ENCODE measurements at places on chromosomes 7 and 10.

DNA sequence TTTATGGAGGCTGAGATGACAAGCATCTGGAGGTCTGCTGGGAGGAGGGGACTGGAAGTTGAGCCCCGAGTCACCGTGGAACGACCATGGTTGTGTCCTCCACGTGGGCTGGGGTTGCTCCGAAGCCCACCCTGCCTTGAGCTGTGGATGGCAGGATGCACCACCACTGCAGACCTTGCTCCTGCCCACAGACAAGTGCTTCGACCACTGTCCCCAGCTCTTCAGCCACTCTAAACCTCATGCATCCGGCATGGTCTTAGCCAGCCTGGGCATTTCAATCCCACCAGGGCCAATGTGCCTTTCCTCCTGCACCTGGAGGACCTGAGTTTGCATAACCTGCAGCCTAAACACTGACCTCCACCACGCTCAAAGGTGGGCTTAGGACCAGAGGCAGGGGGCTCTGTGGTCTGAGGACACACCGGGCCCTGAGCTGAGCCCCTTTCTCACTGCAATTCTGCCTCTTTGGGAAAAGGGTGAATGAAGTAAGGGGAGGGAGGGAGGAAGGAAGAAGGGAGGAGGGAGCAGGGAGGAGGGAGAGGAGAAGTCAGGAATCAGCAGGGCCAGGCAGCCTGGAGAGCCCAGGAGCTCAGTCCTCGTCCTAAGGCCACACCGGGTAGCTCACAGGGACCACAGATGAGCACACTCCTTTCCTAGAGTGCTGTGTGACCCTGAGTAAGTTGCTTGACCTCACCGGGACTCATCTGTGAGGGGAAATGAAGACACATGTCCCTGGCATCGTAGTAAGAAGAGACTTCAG lies 44.8 kb upstream of the DNAAF5 start:
- DNase-seq, result no peak

DNA sequence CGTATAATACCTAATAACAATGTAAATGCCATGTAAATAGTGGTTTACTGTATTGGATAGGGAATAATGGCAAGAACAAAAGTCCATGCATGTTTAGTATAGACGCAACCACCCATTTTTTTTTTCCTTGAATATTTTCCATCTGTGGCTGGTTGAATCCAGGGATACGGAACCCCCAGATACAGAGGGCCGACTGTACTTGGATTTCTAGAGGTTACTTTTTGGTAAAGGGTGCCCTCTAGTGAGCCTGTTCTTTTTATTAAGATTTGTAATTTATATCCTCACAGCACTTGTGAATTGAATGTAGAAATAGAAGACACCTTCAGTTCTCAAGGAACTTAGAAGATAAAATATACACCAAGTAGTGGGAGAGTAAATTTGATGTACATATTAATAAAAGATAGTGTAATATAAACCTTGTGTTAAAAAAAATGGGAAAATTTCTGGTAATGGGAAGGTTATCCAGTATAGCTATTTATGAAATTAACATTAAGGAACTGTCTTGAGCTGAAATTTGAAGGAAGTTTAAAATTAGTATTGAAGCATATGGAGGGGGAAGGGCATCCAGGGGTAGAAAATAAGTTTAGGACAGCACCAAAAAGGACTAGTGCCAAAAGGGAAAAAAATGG lies 32.0 kb downstream of the EXOC6 start:
- DNase-seq, result peak; percentile 12

DNA sequence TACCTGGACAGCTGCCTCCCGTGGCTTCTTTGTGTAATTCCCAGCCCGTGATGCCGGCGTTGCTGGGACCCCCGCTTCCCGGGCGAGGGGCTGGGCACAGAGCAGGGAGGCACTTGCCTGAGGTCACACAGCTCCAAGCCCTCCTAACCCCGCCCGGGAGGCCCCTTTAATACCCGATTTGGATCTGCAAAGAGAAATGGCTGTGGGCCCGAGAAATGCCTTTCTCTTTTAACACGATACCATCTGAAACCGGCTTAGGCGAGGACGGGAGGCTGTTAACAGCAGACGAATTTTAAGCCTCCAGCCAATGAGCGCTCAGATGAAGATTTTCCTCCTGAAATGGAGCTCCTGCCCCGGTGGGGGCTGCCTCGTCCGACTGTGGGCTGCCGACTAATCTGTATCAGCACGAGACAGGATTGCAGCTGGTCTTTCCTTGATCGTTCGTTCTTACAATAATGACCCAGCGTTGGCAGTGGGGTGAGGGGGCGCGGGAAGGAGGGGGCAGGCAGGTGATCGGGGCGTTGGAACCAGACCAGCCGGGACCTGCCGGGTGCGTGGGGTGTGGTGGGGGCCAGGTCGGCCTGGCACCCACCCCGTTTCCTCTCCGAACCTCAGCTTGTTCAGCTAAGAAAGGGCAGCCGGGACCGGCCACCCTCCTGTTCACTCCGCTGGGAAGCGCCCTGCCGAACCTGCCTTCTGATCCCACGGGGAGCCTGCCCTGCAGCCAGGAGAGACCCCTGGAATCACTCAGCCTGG lies 36.2 kb upstream of the FOXL3 start:
- DNase-seq, result no peak

GRCh38 chr7:129862682-129863081 lies 90.1 kb downstream of the UBE2H start:
- no peak for DNase-seq

- DNase-seq, result no peak
These were observed 34.8 kb upstream of the BICC1 start for GRCh38 chr10:58477902-58478301.

- DNase-seq, result no peak
These were observed 200.4 kb upstream of the SORCS1 start for GRCh38 chr10:107364872-107365271.

- DNase-seq, result no peak
These were observed 38.4 kb upstream of the TM9SF3 start for GRCh38 chr10:96625173-96625572.

GRCh38 chr7:75617634-75618234 lies 121.0 kb downstream of the HIP1 start:
- peak; percentile 89 for DNase-seq

DNA sequence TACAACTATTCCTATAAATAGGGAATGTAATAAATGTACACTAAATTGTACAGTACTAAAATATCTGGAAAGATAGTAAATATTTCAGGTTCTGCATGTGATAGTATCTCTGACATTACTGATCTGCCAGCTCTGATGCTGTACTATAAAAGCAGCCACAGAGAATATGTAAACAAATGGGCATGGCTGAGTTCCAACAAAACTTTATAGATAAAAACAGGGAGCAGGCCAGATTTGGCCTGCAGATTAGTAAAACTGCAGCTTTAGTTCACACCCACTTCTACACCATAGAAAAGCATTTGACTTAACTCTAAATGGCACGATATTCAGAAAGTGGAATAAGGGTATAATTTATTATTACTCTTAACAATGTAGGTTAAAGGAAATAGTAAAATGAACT lies 18.8 kb upstream of the TLL2 start:
- no peak for DNase-seq

DNA sequence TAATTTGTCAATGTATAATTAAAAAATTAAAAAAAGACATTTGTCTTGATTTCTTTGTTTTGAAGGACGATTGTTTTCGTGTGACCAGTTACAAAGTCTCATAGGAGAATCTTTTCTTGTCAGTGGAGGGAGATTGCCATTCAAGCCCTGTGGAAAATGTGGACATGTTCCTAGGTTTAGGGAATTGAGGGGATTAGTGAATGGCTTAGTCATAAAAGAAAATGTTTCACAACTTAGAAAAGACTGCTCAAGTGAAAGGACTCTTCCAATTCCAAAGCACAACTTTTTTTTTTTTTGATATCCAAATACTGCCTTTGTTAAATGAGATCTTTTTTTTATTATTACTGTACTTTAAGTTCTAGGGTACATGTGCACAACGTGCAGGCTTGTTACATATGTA lies 140.7 kb upstream of the HABP2 start:
- DNase-seq, result no peak

GRCh38 chr10:74432841-74433594 lies 282.0 kb downstream of the ADK start:
- DNase-seq, result no peak

GRCh38 chr10:70674560-70675495 lies 2.5 kb downstream of the ADAMTS14 start:
- no peak for DNase-seq

- no peak for DNase-seq
These were observed 182.0 kb upstream of the PHYHIPL start for GRCh38 chr10:58994226-58995057.

- DNase-seq, result no peak
These were observed 743 bp upstream of the POR start for GRCh38 chr7:75914169-75914654.

GRCh38 chr7:35658606-35659201 lies 36.2 kb downstream of the HERPUD2 start:
- no peak for DNase-seq

- DNase-seq, result no peak
These were observed 809.1 kb downstream of the SORCS1 start for GRCh38 chr10:106355450-106355849.

DNA sequence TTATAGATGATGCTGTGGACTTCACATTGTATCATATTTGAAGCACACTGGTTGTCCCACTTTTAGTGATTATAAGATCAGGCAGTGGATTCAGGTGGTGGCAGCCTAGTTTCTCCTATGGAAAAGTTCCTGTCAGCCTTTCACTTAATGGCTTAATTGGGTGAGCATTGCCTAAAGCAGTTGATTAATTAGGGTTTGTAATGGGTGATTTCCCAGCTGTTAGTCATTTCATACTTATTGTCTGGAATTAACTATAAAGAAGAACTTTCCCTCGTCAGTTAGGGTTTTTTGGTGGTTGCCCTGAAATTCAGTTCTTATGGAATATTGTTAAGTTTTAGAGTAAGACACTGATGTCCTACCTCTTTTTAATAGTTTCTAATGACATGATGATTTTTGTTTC lies 78.8 kb downstream of the SLC25A40 start:
- no peak for DNase-seq

- DNase-seq, result no peak
These were observed 72.0 kb downstream of the KAT6B start for GRCh38 chr10:74898201-74898976.

GRCh38 chr10:47063858-47064257 lies 152.6 kb downstream of the PTPN20 start:
- DNase-seq, result no peak

GRCh38 chr7:66957595-66958290 lies 36.7 kb downstream of the TMEM248 start:
- DNase-seq, result no peak

- DNase-seq, result no peak
These were observed 443.2 kb upstream of the AKR1E2 start for GRCh38 chr10:4382811-4383210.

- DNase-seq, result peak; percentile 30
These were observed 219.3 kb upstream of the PRSS58 start for GRCh38 chr7:142477079-142477651.

- no peak for DNase-seq
These were observed 49.4 kb downstream of the DNAJC1 start for GRCh38 chr10:21954132-21954531.

DNA sequence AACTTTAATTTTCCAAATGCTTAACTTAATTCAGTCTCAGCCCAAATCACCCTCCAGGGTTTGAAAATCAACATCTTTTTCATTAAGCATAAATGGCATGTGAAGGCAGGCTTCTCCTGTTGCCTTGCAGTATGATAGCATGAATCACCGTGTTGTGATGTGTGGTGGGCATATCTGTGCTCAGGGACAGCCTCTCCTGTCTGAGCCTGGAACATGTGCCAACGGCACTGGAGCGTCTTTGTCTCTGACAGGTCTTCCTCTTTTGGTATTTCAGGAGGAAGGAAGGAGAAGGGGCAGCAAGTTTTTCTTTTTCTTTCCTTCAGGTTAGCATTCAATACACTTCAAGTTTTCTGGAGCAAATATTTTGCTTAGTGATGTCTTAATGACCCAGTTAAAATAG lies 57.6 kb downstream of the LRGUK start:
- DNase-seq, result no peak

- DNase-seq, result no peak
These were observed 356.6 kb upstream of the ZMIZ1 start for GRCh38 chr10:78712147-78712546.

GRCh38 chr10:102066399-102067088 lies 1.4 kb downstream of the HPS6 start:
- no peak for DNase-seq

GRCh38 chr7:76296743-76297740 lies 5.4 kb upstream of the HSPB1 start:
- no peak for DNase-seq

DNA sequence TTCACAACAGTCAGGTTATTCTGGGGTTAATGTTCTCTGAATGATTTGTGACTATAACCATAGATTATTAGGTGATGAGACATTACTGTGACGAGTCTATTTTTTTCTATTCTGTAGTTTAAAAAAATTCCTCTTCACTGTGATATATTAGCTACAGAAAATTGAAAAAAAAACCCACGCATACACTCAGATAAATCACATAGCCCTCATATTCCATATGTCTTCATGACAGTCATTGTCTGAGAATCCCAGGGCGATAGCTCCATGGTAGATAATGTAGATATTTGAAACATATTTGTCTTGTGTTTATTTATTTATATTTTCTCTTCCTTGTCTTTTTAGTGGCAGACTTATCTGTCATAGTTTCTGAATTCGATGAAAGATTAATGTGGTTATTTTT lies 110.0 kb downstream of the CAMK1D start:
- DNase-seq, result no peak

GRCh38 chr10:112393341-112393740 lies 19.4 kb downstream of the ACSL5 start:
- no peak for DNase-seq

GRCh38 chr10:131968949-131969348 lies 12.8 kb downstream of the BNIP3 start:
- DNase-seq, result no peak

All from CD4-positive, alpha-beta T cell treated with Interleukin-4 for 1 hour (primary cell).